Left lobe of liver (tissue), 2 donors: ENCODE measurements at places on chromosomes 7 and 10. TPM values are rescaled to one million over a fixed set of nuclear protein-coding genes. Genes with fewer than 3 reads are reported as not detected.

Gene ORC5
- total RNA-seq = 13.9 TPM

GRCh38 chr10:31146491-31147209, 115.0 kb upstream of the ZNF438 start:
- DNase-seq = no peak

DNA sequence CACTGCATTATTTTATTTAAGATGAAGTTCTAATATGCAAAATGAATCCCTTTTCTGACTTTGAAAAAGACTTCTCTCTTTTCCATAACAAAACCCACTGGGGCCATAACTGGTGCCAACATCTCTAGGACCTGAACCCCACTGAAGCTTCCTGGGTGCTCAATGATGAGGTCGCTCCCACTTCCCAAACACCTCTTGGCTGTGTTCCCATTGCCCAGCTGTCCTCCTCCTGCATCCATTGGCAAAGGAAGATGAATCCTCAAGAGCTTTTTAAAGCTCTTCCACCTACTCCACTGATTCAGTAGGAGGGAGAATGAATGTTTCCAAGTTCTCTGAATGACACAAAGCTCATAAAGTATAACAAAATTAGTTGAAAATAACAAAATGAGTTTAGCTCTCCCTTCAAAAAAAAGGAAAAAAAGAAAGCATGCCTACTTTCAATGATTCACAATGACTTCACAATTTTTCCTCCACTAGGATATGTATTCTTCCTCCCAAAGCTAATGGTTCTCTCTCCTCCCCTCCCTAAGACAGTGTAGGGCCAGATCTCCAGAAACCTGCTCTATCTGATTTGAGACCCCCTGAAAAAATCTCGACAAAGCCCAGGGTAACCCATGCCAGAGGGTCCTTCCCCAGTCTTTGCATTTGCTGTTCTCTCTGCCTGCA, 64.8 kb downstream of the SORBS1 start:
- no peak for DNase-seq

- DNase-seq = peak; percentile 81
Measured at GRCh38 chr10:122013311-122013780, 24.4 kb downstream of the TACC2 start.

DNA sequence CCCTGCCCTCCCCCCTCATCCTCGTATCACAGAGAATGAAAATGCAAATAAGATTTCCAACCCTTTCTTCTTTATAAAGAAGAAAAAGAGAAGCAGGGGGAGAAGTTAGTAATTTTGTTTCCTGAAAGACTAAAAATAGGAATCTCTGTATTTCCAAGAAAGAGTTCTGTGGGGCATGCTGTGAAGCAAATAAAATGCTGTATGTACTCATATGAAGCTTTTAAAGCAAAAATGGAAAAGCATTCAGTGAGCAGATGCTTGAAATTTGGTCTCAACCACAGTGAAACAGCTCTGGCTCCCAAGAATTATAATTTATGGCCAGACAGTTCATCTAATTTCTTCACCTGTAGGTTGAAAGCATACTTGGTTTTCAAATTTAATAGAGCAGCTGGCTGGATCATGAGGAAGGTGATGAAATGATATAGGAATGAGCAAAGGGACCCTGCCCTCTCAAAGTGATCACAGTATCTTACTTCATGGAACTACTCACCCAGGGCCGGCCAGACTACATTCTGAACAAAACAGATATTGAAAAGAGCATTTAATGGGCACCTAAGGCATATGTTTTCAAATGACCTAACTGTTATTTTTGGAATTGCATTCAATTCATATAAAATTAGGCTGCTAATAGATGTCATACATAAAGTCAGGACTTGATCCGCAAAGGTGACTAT, 31.4 kb downstream of the SVIL start:
- peak; percentile 5 for DNase-seq

DNA sequence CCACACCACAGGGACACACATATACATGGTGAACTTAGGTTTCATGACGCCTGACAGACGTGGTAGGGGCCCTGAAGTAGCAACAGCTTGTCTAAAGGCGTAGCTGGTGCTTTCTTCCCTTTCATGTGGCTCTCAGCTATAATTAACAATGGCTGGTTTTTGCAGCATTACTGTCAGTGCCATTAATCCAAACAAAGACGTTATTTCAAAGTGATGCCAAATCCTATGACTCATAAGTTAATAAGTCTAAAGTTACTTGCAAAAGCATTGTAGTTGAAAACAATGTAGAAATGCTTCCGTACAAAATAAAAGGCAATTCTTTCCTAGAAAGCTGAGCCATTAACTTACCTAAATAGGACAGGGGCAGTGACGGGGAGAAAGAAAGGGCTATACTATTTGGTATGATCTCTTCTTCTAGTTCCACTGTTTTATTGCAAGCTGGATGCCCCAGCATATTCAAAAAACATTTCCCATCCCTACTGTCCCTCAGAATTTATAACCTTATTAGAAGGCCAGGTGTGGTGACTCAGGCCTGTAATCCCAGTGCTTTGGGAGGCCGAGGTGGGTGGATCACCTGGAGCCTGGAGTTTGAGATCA, 105.4 kb downstream of the ODAD2 start:
- DNase-seq = no peak

- DNase-seq = no peak
Measured at GRCh38 chr7:95525503-95525902, 39.8 kb downstream of the ASB4 start.

Gene ANKRD1
- total RNA-seq = not detected

Gene SEMA3A
- 0.58 TPM for total RNA-seq
